Right kidney (tissue), 9 donors: ENCODE measurements at places on chromosomes 5 and 9.

GRCh38 chr9:34374905-34375552, 1.7 kb downstream of the MYORG start:
- no peak for DNase-seq

GRCh38 chr5:57492632-57493031, 10.0 kb upstream of the ACTBL2 start:
- no peak for DNase-seq

DNA sequence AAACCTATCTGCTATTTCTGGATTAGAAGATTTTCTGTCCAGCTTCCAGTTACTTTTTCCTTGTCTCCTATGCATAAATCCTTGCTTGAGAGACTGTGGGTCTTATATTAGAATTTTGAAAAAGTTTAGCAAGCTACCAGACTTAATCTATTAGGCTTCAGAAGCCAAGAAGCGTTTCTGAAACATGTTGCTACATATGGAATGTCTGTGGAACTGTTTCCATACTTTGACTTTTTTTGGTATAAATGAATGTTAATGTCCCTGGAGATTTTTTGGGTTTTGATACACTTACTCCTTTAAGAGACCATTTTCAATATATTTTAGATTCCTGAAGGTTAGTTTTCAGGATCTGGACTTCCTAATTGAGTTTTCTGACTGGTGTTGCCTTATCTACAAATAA, 191.4 kb upstream of the SGCD start:
- no peak for DNase-seq

GRCh38 chr9:75880618-75881017, 9.9 kb upstream of the PCSK5 start:
- no peak for DNase-seq

GRCh38 chr5:5062525-5063302, 77.4 kb upstream of the ADAMTS16 start:
- DNase-seq: no peak

- no peak for DNase-seq
Measured at GRCh38 chr9:3682186-3682585, 156.4 kb upstream of the RFX3 start.
